ENCODE measurements at places on chromosomes 7 and 10.

DNA sequence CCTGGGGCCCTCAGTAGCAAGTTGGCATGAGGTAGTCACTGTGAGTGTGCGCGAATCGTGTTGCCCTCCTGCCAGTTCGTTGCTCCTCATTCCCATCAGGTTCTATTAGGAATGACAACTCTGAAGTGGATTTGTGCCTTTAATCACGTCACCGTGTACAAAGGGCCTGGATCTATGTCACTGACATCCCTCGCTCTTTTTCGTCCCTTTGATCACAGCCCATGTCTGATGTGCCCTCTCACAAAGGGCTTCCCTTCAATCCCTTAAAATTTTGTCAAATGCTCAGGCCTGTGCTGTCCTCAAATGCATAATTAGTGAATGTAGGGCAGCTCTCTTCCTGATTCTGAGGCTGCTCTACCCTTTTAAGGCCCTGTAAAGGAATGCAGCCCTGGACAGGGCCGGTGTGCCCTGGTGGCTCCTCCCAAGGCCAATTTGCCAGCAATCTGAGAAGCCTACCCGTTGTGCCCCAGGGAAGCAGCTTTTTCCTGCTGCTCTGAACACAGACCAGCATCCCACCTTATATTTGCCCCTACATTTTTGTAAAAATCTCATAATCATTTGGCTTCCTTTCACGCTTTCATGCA, 93.6 kb downstream of the TMEM178B start:
- DNase-seq: no peak

- DNase-seq: no peak
Measured at GRCh38 chr10:132648072-132648850, 110.7 kb downstream of the INPP5A start.

- DNase-seq: no peak
Measured at GRCh38 chr10:48508791-48509772, 95.8 kb downstream of the ARHGAP22 start.

- DNase-seq: no peak
Measured at GRCh38 chr7:31079126-31079823, 27.2 kb downstream of the ADCYAP1R1 start.

GRCh38 chr7:121383235-121383910, 12.7 kb downstream of the FAM3C start:
- DNase-seq: no peak

- no peak for DNase-seq
Measured at GRCh38 chr7:79091661-79092060, 361.8 kb downstream of the MAGI2 start.

DNA sequence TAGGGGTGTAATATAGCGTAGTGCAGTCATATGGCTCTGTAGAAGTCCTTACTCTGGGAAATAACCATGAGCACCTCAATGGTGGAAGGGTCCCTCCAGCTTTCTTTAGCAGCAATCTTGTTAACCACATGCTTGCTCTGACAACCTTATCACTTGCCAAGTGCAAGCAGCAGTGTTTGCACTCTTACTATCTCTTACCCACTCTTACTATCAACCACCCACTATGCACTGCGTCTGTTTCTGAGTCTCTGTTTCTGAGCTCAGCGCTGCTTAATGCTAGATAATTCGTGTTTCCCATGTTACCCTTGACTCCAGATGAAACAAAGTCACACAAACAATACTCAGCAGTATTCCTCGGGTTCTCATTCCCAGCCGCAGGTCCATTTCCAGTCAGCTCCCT, 433.7 kb upstream of the PFKP start:
- no peak for DNase-seq

DNA sequence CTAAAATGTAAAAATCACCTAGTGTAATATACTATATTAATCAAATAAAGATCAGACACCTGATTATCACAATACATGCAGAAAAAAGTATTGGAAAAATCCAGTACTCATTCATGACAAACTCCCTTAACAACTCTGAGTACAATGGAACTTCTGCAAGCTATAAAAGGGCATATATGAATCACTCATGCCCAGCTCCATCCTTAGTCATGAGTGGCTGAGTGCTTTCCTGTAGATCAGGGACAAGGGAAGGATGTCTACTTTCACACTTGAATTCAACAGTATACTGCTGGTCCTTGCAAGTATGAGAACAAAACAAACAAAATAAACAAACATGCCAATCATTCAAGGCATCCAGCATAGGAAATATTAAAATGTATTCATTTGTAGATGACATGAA, 116.5 kb downstream of the ADARB2 start:
- DNase-seq: no peak

DNA sequence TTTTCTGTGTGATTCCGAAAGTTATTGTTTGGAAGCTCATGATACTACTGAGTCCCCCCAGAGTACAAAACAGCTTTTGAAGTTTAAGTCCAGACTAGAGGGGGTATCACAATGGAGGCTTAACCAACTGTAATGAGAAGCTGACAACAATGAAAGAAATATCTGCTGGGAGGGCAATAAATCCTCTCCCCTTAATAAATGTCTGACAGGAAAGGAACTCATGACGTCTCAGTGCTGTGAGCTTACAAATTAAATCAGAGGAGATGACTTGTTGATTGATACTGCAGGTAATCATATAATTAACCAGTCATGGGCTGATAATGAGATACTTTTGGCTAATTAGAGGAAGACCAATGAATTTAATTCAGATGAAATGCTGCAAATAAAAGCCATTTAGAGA, 102.6 kb upstream of the WDR11 start:
- DNase-seq: no peak

- no peak for DNase-seq
Measured at GRCh38 chr10:124339119-124340032, 79.3 kb downstream of the OAT start.

GRCh38 chr7:140050100-140050499, 12.7 kb downstream of the PARP12 start:
- DNase-seq: no peak

DNA sequence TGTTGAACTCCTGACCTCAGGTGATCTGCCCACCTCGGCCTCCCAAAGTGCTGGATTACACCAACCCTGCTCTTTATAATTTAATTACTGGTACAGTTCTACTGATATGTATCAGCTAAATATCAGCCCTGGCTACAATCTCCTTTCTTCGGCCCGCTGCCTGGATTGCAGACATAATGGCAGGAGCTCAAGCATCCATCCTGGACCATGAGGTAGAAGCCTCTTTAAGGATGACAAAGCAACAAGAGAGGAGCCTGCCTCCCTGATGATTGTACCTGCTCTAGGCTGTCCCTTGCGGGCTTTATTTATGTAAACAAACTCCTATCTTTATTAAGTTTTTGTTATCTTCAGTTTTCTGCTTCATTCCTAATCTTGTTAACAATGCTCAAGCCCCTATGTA, 5.6 kb upstream of the PSAP start:
- DNase-seq: no peak

- no peak for DNase-seq
Measured at GRCh38 chr10:20202337-20202736, 386.1 kb downstream of the PLXDC2 start.

DNA sequence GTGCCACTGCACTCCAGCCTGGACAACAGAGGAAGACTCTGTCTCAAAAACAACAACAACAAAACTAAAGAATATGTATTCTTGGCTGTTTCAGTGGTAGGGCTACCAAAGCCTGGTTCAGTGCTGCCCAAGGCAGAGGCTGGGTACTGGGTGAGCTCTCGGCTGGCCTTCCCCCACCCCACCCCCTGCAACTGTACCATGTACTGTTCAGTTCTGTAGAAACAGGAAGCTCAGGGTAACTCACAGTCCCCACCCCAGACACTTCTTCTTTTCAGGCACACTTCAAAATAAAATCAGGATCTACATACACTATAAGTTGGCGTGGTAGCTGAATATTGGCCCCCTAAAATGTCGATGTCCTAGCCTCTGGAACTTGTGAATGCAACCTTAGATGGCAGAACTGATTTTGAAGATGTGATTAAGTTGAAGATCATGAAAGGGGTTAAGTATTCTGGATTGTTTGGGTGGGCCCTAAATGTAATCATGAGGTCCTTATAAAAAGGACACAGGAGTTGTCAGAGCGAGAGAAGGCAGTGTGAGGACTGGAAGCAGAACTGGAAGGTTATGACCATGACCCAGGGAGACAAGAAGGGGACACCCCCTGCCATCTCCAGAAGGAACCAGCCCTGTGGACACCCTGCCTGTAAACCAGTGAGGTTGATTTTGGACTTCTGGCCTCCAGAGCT, 31.2 kb downstream of the TBXAS1 start:
- no peak for DNase-seq

DNA sequence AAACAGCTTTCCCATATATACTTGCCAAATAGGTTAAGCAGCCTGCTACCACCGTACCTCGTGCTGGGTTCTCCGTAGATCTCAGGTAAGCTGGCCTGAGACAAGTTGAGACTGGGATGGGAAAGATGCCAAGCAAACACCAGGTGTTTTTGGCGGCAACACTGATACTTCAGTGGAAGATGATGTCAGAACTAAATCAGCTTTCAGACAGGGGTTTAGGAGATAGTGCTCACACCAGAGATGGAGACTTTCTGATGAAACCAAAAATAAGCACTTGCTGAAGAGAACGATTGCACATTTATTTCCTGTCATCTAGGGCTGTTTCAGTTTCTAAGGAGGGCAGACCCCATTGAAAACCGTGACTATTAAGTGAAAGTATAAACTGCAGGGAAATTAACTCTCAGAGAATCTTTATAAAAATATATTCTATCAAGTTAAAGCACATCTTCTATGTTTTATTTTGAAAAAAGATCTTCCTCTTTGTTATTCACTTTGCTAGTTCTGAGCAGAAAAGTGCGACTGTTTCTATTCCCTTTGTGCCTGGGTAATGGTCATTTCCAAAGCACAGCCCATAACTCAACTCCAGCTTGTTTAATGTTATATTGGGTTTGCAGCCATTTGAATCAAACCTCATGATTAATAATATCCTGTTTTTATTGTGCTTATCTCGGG, 149.9 kb downstream of the CPED1 start:
- no peak for DNase-seq

DNA sequence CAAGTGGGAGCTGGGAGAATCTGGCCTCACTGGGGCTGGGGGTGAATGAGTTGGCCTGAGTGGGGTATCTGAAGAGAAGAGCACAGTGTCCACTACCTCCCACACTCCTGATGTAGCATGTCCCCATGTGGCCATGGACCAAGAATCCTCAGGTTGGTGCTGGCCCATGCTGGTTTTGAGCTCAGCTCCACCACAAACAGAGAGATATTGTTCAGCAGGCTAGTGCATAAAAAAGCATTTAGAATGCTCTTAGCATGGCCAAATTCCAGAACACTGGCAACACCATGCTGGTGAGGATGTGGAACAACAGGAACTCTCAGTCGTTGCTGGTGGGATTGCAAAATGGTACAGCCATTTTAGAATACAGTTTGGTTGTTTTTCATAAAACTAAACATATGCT, 61.4 kb downstream of the FRMPD2 start:
- DNase-seq: no peak

DNA sequence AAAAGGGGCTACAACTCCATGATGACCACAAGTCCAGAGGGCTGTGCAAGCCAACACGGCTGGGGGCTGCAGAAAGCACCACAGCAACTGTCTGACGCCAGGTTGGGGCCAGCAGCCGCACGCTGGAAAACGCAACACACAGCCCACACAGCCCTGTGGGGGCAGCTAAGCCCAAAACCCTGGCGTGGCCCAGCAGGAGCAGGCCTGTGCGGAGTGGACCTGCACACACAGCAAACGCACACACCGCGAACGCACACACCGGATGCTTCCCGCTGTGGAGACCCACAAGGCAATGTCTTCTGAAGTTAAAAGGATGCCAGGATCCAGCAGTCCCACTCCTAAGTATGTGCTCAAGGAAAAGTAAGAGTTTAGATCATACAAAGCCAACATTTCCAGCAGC, 121.2 kb downstream of the MAD1L1 start:
- no peak for DNase-seq

DNA sequence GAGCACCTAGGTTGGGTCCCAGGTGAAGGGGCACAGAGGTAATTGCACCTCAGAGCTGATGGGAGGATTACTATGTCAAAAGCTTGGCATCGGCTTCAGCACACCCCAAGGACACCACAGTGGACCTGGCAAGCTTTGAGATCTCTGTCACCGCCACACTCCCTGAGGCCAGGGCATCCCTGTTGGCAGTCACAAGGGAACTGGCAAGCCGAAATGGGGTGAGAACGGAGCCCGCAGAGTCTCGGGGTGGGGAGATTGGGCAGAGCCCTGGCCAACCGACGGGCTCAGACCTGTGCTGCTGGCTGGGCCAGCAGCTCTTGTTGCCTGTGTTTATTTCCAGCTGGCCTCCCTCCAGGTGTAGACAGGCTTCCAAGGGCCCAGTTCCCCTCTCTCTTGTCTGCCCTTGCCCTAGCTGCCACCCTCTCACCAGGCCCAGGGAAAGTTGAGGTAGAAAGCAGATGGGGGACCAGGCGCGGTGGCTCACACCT, 2.5 kb downstream of the HSPB1 start:
- no peak for DNase-seq

- DNase-seq: no peak
Measured at GRCh38 chr10:114876169-114876568, 54.6 kb downstream of the FHIP2A start.

DNA sequence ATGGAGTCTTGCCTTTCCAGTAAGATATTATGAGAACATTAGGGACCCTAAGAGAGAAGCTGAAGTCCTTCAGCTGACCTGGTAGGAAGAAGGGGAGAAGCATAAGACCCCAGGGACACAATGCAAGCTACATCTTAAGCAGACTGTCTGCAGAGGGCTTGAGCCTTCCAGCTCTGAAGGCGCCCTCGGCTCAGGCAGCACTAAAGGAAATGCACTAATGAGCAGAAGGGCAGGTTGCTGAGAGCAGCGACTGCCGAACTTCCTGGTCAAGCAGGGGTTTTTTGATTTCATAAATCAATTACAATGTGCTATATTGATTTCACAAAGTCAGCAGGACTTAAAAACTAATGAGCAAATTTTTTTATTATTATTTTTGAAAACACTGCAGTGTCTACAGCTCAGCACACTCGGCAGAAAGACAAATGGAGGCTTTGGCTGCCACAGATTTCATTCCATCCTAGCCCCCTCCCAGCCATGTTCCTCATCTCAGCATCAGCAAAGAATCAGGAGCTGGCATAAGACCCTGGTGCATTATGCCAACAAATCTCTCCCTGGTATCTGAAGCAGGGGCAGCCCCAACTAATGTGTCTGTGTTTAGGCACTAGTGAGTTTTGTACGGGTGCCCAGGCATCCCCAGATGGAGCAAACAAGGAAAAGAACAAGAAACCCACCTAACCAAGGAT, 57.1 kb downstream of the LRRTM3 start:
- DNase-seq: no peak

GRCh38 chr7:1883834-1884582, 213.9 kb downstream of the ELFN1 start:
- DNase-seq: no peak

DNA sequence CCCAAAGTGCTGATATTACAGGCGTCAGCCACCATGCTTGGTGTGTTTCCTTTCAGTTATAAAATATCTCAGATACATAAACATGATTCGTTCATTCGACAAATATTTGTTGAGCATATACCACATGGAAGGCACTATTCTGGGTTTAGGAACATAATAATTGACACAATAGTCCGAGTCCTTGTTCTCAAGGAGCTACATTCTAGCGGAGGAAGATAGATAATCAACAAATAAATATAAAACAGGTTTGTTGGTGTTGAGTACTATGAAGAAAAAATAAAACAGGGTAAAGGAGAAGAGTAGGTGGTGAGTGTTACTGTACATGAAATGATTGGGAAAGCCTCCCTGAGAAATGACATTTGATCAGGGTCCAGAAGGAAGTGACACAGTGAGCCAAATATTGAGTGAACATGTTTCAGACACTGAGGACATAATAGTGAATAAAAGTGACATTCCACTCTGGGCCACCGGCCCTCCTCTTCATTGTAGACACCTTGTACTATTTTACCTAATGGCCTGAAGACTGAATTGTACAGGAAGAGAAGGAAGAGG, 6.9 kb upstream of the HILPDA start:
- DNase-seq: no peak

- DNase-seq: no peak
Measured at GRCh38 chr10:76149182-76149581, 717.8 kb downstream of the LRMDA start.
